Activated naive CD8-positive, alpha-beta T cell treated with anti-CD3 and anti-CD28 coated beads for 36 hours (primary cell): ENCODE measurements at places on chromosomes 1 and 21. TPM values are rescaled to one million over a fixed set of nuclear protein-coding genes. Genes with fewer than 3 reads are reported as not detected.

GRCh38 chr1:109252893-109253802 lies 3.8 kb downstream of the CELSR2 start:
- H3K27ac ChIP-seq, result no peak overlapping the region
- no peak overlapping the region for H3K4me3 ChIP-seq
- no peaks in the 10 kb centered on the region for H3K36me3 ChIP-seq
- H3K4me1 ChIP-seq, result peaks cover 8% of the 10 kb centered on the region
- H3K27me3 ChIP-seq, result no peaks in the 10 kb centered on the region
- DNase-seq, result no peak

GRCh38 chr1:194215448-194215847 lies 1029.0 kb upstream of the B3GALT2 start:
- no peak overlapping the region for H3K4me3 ChIP-seq
- no peaks in the 10 kb centered on the region for H3K36me3 ChIP-seq
- H3K27ac ChIP-seq, result no peak overlapping the region

DNA sequence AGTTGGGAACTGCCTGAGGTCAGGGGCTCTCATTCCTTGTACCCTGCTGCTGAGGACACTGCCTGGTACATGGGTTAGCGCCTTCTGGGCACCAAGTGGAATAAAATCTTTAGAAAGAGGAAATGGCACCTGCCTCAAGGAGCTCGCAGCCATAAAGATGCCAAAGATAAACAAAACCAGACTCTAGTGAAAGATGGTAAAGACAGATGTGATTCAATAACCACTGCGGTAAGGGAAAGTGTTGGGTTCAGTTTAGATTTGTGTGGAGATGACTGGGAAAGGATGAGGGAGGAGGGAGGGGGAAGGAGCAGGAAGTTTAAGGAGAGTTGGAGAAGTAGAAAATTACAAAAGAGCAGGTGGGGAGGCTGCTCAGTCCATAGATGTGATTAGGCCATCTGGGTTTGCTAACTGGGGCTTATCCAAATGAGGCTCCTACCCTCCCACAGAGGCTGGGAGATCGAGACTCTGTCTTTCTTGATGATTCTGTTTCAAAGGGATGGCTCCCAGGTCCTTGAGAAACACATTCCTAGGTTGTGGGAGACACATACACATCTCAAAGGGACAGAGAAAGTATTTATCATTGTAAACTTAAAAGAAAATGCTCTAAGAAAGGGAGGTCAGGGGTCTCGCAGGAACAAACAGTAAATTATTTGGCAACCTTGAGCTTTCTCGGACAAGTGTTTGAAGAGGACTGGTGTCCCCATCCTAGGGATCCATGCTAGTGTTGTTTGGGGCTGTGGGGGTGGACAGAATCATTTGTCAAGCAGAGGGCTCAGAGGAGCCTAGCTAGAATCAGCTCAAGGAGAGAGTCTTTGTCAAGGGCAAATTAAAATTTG lies 65.7 kb upstream of the MORC3 start:
- H3K4me1 ChIP-seq, result peaks cover 2% of the 10 kb centered on the region
- DNase-seq, result no peak
- no peaks in the 10 kb centered on the region for H3K27me3 ChIP-seq
- no peak overlapping the region for H3K27ac ChIP-seq

GRCh38 chr1:228358764-228359612 lies 47.6 kb downstream of the TRIM11 start:
- H3K27ac ChIP-seq, result no peak overlapping the region
- no peak for DNase-seq
- H3K36me3 ChIP-seq, result no peaks in the 10 kb centered on the region
- H3K4me1 ChIP-seq, result no peaks in the 10 kb centered on the region

- no peak overlapping the region for H3K4me3 ChIP-seq
- no peak for DNase-seq
- peaks cover 2% of the 10 kb centered on the region for H3K36me3 ChIP-seq
- peaks cover 61% of the 10 kb centered on the region for H3K27me3 ChIP-seq
- peaks cover 1% of the 10 kb centered on the region for H3K4me1 ChIP-seq
- no peak overlapping the region for H3K27ac ChIP-seq
These were observed 4.7 kb downstream of the SLC35F3 start for GRCh38 chr1:233909195-233909594.

The APCS gene
- total RNA-seq, result not detected

The LCE3E gene
- not detected for total RNA-seq

The NID1 gene
- total RNA-seq, result 0.10 TPM

The PLXNA2 gene
- total RNA-seq, result 0.08 TPM

The MROH9 gene
- not detected for total RNA-seq

The ZNF593OS gene
- not detected for total RNA-seq
